ENCODE measurements at places on chromosomes 11 and 22.

- no peak for DNase-seq
Observed at GRCh38 chr11:85752201-85752889, 58.6 kb downstream of the SYTL2 start.

DNA sequence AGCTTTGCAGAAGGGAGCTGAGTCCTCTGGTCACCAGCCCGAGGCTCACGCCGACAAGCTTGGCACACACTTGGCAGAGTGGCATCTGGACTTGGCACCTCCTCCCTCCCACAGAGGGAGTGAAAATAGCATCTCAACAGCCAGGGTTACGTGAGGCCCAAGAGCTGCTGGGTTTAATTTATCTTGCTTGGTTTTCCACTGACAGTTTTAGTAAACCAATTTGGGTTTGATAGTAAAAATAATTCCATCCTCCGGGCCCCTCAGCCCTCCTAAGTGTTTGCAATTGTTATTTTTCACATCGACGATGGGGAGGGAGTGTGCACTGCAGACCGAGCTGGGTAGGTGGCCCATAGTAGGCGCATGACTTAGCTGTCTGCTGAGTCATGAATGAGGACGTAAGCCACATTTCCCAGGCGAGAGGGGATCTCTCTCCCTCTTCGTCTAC, 107.6 kb upstream of the ASPHD2 start:
- no peak for DNase-seq

GRCh38 chr11:27471589-27472397, 797 bp downstream of the LGR4 start:
- DNase-seq: peak; percentile 35

- DNase-seq: no peak
Observed at GRCh38 chr11:46015941-46016340, 93.5 kb downstream of the LARGE2 start.

GRCh38 chr22:17888855-17889254, 114.6 kb upstream of the BID start:
- DNase-seq: no peak
